ENCODE measurements at places on chromosomes 1 and 21.

DNA sequence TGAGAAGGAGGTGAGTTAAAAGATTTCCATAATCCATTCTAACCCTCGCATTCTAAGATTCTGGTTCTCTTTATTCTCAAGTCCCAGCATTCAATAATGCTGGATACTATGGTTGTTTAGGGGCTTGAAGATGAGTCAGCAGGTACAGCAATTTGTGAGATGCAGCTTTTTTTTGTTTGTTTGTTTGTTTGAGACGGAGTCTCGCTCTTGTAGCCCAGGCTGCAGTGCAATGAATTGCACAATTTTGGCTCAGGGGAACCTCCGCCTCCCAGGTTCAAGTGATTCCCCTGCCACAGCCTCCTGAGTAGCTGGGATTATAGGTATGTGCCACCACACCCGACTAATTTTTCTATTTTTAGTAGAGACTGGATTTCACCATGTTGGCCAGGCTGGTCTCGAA, 23.3 kb downstream of the EIF4G3 start:
- no peak for DNase-seq

DNA sequence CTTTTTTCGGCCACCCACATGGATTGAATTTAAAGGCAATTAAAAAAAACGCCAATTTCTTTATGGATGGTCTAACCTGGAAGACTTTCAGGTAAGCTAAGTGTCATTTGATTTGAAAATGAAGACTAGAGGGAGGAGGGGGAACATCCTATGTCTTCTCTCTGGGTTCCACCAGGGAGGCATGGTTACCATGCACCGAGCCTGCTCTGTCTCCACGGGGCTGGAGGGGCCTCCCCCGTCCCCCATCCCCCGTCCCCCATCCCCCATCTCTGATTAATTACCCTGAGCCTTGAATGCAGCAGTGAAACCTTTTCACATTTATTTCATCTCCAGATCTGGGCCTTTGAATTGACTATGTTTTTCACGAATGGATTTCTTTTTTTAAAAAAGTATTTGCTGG, 135.1 kb downstream of the TLR5 start:
- DNase-seq, result no peak

GRCh38 chr21:42956824-42957630, 17.3 kb upstream of the PKNOX1 start:
- no peak for DNase-seq

- no peak for DNase-seq
These were observed 23.8 kb downstream of the ZMPSTE24 start for GRCh38 chr1:40281853-40282252.

DNA sequence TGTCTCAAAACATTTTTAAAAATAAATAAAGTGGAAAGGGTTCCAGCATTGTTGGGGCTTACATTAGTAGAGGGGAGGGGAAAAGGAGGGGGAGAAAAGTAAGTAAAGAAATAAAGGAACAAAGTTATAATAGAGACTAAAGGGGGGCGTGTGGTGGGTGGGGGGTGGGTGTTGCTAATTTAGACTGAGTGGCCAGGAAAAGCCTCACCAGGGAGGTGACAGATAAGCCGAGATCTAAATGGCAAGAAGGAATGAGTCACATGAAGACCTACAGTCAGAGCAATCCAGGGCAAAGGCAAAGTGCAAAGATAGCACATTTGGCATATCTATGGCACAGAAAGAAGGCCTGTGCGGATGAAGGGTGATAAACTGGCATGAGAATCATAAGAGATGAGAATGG, 7.5 kb downstream of the MPL start:
- no peak for DNase-seq

DNA sequence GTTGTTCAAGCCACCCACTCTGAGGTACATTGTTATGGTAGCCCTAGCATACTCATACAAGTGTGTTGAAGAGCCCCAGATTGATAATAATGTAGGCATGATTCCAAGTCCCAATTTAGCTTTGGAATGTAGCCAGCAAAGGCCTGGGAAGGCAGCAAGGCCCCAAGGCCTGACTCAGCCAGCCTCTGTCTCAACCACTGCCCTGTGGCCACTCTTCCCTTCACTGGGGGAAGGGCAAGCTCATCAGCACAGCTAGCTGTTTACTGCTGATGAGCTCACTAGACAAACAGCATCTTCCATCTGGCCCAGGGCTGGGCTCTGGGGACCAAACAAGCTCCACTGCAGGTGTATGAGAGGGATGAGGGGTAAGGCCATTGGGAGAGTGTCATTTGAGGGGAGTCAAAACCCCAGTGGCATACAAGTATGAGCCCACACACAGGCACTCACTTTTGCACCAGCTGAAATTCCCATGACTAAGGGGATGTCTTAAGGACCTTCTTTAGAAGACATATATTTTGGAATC, 2.2 kb upstream of the IRF6 start:
- DNase-seq, result peak; percentile 90

DNA sequence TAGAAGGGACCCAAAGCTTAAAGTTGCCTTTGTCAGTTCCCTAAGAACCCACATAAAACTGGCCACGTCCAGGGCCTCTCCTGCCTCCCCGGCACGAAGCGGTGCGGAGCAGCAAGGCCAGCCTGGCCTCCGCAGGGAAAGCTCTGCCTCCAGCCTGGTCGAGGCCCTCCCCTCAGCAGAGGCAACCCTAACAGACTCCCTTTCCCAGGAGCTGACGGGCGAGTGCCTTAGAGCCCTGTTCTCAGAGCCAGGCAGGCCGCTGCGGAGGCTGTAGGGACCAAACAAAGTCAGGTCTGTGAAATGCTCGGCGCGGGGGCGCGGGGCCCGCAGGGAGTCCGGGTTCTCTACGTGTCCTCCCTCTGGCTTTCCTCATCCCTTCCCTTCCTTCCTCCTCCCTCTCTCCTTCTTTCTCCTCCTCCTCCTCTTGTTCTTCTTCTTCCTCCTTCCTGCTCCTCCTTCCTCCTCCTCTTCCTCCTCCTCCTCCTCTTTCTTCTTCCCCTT, 40.7 kb downstream of the RIPK4 start:
- DNase-seq, result no peak

- no peak for DNase-seq
These were observed 6.9 kb downstream of the TNFRSF1B start for GRCh38 chr1:12173631-12174121.

DNA sequence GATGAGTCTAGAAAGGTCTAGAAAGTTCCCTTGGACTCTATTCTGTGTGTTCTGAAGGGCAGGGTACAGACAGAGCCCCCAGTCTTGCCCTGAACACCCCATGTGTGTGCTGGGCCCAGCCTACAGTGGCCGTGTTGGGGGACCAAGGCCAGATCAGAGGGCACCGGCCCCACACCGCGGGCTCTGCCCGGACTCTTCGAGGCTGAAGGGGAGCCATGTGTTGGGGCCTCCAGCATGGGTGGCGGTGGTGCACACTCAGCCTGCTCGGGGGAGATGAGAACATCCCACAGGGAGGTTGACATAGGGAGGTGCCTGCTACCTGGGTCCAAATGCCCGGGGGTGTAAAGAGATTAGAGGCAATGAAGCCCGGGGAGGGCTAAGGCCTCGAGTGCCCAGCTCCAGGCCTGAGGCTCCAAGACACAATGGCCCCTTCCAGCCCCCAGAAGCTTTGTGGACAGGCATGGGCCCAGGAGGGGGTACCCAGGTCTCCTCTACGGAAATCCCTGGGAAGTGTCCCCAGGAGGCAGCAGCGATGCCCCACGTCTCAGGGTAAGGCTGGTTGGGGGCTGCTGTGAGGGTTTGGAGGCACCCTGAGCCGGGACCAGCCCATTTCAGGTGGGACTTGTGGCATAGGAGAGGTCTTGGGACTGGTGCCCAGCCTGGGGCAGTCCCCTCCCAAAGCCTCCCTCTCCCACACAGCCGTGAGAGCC, 12.1 kb downstream of the ARHGEF16 start:
- no peak for DNase-seq

DNA sequence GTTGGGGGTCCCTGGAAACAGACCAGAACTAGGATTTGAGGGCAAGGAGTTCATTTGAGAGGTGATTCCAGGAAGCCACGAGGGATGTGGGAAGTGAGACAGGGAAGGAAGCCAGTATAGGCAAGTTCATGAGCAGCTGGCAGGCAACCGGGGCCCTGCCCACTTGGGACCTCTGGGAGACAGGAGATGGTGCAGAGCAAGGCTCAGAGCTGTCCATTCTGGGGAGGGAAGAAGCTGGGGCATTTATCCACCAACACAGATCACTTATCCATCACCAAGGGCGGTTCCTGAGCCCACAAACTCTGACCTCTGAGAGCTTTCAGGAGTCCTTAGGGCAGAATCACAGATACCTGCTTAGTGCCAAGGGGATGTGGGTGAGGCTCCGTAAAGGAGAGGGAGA, 16.8 kb downstream of the EDN2 start:
- no peak for DNase-seq

DNA sequence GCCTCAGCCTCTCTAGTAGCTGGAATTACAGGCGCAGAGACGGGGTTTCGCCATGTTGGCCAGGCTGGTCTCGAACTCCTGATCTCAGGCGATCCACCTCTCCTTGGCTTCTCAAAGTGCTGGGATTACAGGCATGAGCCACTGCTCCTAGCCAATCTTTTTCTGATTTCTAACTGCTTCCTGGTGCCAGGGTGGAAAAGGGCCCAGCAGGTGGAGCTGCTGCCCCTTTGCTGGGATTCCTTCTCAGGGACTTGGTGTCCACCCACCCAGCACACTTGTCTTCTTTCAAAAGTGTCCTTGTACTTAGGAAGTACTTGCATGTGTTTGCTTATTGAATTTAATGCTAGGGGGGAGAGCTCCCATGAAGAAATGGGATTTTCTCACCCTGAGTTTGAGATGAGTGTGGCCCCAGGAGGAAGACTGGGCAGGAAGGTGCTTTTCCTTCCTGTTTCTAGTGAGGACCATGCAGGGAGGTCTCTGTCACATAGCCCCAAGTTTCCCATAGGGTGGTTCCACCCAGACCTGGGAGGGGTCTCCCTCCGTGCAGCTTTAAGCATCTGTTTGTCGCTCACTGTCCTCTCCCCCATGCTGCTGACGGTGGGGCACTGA, 14.2 kb downstream of the UTP11 start:
- DNase-seq, result peak; percentile 54

- no peak for DNase-seq
These were observed 41.6 kb downstream of the FAAP20 start for GRCh38 chr1:2152954-2153353.

DNA sequence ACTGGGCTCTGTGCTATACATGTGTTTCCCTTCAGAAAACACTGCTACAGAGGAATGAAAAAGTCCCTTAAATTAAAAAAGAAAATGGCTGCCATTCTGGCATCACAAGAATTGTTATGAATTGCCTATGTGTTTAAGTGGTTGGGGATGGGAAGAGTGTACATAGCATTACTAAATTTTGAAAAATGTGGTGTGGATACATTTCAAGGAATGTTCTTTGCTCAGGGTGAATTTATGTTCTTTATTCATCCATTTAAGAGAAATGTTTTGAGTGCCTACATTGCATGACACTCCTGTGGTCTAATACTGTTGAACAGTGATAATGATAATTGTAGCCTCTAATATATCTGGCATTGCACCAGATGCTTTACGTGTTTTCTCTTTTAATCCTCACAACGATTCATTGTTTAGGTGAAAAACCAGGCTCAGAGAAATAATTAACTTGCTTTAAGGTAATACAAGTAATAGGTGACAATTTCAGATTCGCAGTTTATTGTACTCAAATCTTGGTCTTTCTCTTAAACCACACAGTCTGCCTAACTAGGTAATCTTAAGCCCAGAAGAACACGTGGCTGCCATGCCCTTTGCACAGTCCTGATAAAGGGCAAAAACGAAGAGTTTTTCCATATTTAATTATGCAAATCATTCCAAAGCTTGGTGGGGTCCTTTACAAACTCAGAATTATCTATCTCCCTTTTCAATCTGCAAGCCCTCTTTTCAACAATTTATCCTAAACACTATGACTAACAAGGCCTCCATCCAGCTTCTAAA, 31.5 kb downstream of the DPT start:
- peak; percentile 71 for DNase-seq

- DNase-seq, result no peak
These were observed 78.5 kb upstream of the CDC42BPA start for GRCh38 chr1:227396539-227397353.

- no peak for DNase-seq
These were observed 565.3 kb upstream of the NEGR1 start for GRCh38 chr1:72847651-72848050.

- peak; percentile 74 for DNase-seq
These were observed 2.7 kb upstream of the PSMD4 start for GRCh38 chr1:151251656-151252470.

- peak; percentile 43 for DNase-seq
These were observed 4.3 kb downstream of the MYOM3 start for GRCh38 chr1:24107462-24108138.

DNA sequence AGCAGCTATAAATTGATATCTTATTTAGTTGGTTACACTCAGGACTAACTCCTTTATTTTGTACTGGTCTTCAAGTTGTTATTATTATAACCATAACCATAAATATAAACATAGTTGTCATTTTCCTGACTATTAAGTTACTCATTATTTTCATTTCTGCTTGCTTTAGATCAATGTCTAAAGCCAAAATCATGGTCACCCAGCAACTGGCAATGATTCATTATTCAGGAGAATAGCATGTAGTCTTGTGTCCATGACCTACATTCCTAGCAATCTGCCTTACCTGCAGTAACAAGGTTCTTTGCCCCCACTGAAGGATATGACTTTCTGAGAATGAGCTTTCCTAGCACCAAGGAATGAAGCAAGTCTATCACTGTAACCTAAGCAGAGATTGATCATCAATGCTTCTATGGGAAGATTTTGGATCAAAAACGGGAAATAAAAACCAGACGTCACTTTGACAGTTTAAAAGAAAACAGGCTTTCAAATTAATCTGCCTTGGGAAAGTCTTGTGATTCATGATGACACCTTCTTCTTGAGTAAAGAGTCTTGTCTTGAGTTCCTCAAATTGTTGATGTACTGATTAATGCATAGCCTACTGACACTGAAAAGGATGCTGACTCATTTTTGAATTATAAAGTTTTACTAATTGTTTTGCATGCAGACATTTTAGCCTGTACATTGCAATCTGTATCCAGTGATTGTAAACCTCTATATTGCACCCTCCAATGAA, 203.3 kb upstream of the IVNS1ABP start:
- peak; percentile 78 for DNase-seq

DNA sequence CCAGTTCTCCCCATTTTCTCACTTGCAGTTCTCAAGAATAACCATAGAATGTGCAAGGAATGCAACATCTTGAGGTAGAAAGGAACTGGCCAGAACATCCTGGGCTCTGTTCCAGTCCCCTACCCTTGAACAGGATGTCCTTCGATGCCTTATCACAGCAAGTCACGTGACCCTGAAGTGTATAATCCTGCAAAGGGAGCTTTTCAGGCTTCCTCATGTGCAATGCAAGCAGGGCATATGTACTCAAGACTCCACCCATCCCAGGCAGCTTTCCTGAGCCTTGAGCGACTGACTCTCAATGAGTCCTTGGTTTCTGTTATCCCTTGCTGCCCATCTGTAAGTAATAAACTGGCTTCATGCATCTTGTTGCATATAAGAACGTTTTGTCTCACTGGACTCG, 311.0 kb downstream of the MRPL39 start:
- no peak for DNase-seq

- no peak for DNase-seq
These were observed 40.0 kb upstream of the ZNF648 start for GRCh38 chr1:182101415-182102042.

GRCh38 chr1:58397187-58397820, 149.2 kb downstream of the OMA1 start:
- DNase-seq, result peak; percentile 96

- DNase-seq, result no peak
These were observed 2.6 kb upstream of the C1orf174 start for GRCh38 chr1:3902571-3903091.

Measured in fibroblast of skin of abdomen (primary cell).